Stimulated activated naive CD4-positive, alpha-beta T cell (primary cell): ENCODE measurements at places on chromosomes 12 and 14.

DNA sequence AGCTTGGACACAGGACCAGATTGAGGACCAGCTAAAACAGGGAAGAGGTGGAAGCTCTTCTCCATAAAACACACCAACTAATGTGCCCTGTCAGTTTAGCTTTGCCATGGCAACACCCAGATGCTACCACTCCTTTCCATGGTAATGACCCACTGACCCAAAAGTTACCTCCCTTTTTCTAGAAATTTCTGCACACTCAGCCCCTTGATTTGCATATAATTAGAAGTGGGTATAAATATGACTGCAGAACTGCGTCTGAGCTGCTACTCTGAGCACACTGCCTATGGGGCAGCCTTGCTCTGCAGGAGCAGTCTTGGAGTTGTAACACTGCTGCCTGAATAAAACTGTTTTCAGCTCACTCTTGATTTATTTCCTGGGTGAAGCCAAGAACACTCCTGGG is 3.2 kb upstream of the TDG start:
- DNase-seq = no peak

DNA sequence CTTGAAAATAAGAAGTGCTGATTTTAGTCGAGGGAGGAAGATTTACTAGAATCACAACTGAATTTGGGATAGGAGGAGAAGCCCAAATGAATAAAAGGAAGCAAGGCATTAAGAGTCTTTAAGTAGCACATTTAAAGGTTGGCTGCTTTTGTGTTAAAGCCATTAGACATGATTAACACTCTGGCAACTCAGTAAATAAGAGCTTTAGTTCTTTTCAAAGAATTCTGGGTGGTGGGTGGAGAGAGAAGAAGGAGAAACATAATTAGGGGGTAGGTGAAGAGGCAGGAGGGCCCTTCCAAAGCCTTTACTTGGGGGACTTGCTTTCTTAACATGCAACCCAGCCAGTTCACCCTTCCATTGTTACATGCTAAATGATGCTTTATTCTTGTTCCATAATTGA is 284.6 kb upstream of the SEL1L start:
- no peak for DNase-seq

GRCh38 chr12:114904254-114905003 is 220.5 kb upstream of the TBX3 start:
- DNase-seq = no peak

GRCh38 chr14:60734465-60735242 is at the start of gene MNAT1:
Gene MNAT1, plus strand, starts transcription at chr14:60734761. Its CDS starts 102 bp downstream, at chr14:60734863.
- peak; percentile 54 for DNase-seq

DNA sequence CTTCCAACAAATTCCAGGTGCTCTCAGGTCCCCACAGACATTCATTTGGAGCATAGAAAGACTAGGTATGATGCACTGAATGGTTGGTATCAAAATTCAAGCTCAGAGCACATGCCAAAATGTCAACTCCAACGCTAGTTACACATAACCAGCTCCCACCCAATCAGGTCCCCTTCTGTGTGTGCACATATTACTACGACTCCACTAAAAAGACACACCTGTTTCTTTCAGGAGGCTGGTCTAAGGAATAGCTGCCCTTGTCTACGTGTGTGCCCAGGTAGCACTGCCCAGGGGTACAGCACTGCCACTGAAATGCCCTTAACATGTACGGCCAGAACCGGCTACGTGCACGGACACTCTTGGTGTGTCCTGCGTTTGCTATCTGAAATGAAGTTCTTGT is 138.1 kb downstream of the KCNK10 start:
- no peak for DNase-seq

- DNase-seq = no peak
Measured at GRCh38 chr12:127270193-127270592, 996.8 kb upstream of the TMEM132C start.

- no peak for DNase-seq
Measured at GRCh38 chr14:70827347-70827746, 18.0 kb upstream of the MAP3K9 start.

DNA sequence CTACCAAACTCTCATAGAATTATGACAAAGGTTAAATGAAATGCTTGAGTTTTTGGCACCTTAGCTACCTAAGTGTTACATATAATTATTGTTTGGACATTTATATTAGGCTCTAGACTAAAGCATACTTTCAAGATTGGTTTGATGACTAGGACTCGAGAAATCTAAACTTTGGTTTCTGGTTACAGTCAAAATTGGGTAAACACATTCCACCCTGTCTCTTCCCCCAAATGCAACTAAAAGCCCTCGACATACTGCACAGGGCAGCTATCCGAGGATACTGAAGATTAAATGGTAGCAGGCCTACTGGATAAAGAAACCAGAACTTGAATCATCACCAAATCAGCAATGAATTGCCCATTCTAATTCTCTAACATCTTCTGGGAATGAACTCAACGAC is 369.1 kb downstream of the PRKD1 start:
- no peak for DNase-seq

- no peak for DNase-seq
Measured at GRCh38 chr12:42588524-42589464, 752 bp downstream of the PRICKLE1 start.

DNA sequence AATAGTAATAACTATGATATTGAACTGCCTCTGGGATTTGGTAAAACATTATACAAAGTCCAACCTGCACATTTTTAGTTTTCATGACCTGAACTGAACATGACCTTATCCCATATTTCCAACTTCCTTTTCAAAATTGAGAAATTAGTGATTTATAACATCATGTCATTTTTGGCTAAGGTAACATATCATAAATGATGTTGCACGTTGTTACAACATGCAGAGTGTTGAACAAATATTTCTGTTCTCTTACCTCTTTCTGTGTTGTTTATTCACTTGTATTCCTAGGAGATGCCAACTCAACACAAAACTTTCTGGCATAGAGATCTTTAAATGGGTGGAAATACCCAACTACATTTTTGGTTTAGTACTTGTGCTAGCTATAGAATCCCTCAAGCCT is 496.0 kb downstream of the SLC6A15 start:
- no peak for DNase-seq

DNA sequence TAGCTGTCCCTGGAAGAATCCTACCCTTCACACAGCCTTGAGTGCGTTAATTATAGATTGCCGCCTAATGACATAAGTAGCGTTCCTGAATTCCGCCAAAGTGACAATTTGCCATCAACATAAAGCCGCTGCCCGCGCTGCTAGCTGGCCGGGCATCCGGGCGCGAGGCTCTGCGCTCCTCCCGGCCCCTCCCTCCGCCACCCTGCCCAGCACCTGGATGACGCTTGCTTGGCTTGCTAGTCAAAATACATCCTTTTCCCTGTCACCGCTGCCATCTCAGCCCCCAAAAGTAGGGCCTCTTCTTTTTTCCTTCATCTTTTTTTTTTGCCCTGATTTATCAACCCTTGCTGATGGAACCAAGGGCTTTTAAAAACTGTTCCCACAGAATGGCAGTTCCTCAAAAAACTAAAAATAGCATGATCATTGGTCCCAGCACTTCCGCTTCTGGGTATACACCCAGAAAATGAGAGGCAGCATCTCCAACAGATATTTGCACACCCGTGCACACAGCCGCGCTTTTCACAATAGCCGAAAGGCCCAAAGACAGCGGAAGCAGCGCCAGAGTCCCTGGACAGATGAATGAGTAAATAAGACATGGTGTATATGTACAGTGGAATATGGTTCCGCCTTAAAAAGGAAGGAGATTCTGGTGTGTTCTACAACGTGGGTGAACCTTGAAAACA is 235.2 kb downstream of the BCL11B start:
- DNase-seq = no peak

DNA sequence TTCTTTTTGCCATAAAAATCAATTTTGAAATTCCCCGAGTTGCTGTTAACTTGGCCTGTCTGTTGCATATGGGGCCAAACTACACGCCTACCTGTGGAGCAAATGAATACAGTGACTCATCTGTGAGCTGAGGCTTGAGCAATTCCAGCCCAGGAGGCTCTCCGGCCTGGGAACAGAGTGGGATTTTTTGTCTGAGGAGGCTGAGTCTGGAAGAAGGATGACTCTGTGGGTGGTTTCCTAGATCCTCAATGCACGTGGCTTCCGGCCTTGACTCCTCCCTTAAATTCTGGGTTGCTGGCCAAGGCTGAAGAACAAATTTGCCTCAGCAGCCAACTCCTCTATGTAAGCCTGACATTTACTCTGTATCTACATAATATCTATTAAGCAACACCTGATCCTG is 124.1 kb downstream of the SSPN start:
- DNase-seq = no peak

- no peak for DNase-seq
Measured at GRCh38 chr12:68621472-68622081, 10.9 kb downstream of the RAP1B start.

GRCh38 chr12:113171543-113171942 is 13.7 kb downstream of the DDX54 start:
- DNase-seq = no peak

DNA sequence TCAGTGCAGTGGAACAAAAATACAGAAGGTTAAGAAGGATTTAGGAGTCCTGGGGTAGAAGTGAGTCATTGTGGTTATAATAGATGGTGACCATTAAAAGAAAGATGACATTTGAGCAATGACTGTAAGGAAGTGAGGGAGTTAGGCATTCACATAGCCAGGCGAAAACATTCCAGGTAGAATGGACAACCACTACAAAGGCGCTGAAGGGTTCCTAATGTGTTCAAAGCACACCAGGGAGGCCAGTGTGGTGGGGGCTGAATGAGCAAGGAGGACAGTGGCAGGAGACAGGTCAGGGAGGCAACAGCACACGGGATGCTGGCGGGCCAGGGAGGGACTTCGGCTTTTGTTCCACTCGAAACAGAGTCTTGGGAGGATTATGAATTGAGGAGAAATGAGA is 129.9 kb downstream of the NPAS3 start:
- no peak for DNase-seq
